T-helper 9 cell (primary cell): ENCODE measurements at places on chromosomes 1 and 21.

DNA sequence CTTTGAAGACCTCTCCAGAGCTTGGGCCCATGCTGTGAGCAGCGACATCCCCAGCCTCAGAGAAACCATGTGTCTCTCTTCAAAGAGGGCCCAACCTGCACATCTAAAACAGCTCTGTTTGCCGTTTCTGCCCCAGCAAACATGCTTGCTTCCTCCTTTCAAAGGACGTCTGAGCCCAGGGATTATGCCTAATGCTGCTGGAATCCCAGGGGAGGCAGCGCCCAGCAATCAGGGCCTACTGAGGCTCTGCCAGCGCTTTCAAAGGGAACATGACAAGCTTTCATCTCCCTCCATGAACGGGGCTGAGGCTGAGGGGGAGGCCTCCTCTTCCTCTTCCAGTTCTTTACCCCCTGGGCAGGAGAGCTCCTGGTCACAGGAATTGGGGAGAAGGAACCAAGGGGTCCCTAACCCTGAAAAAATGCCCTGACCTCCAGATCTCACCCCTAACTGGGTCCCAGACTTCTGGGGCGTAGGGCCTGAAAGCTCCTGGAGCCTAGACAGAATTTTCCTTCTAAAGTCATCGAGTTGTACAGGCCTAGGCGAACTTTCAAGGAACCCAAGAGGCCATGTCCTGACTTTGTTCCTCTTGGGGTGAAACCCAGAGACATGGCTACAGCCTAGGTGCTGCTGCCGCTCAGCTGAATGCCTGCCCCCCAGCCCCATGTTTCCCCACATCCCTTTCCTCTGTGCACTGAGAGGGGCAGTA, 13.4 kb upstream of the ASCL5 start:
- no peak for DNase-seq

DNA sequence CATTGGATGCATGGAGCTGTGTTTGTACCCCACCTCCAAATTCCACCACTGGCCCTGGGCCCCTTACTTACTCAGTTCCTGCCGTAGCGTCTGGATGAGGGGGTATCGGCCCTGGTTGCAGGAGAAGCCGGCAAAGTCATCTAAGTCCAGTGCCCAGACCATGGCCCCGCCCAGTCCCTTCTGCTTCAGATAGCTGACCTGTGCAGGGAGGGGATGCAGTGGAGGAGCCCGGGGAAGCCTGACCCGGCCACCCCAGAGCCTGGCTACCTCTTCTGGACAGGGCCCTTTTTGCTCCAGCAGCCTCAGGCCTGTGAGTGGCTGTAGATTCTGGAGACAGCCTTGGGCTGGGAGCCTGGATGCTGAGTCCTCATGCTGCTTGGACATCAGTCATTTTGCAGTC, 11.8 kb downstream of the CHIT1 start:
- DNase-seq: no peak

GRCh38 chr1:56115701-56116100, 463.7 kb downstream of the PLPP3 start:
- DNase-seq: no peak

- no peak for DNase-seq
Measured at GRCh38 chr21:41715649-41716281, 51.1 kb downstream of the RIPK4 start.

GRCh38 chr21:17585875-17586450, 26.7 kb downstream of the BTG3 start:
- DNase-seq: no peak

GRCh38 chr21:35349376-35350080, 300.4 kb upstream of the RUNX1 start:
- DNase-seq: no peak

- no peak for DNase-seq
Measured at GRCh38 chr1:212718499-212718898, 18.9 kb upstream of the BATF3 start.

GRCh38 chr21:44449473-44450363, 5.6 kb upstream of the LRRC3 start:
- no peak for DNase-seq

- no peak for DNase-seq
Measured at GRCh38 chr1:2347409-2347785, 44.0 kb downstream of the MORN1 start.

DNA sequence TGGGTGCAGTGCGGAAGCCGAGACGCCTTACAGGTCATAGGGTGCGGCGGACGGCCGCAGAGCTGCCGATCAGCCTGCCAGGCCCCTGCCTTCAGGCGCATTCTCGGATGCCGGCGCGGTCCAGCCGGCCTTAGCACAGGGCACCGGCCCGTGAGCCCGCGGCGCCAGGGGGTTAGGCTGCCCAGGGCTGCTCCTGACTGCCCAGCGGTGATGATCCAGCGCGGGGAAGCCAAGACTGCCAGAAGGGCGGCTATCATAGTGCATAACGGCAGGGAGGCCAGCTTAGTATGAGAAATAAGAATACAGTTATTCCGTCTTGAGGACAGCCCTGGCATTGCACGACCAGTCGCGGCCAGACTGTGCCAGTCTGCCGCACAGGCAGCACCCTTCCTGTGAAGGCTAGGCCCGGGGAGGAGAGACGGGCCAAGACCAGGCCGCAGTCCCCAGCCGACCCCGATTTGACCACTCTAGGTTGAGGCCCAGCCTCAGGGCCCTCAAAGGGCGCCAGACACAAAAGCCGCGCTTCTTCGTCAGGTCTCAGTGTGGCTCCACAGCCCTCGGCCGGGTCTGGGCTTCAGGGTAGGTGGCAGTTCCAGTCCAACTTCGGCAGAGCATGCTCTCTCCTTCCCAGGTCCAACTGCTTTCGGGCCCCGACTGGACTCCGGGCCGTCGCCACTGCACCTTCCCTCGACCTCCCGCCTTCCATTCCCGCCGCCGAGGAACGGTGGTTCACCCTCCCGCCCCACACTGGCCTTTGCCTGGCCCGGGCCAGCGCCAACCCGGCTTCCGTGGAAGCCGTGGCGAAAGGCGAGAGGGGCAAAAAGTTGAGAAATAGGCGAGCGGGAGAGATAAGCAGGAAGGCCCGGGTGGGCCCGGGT, 829 bp downstream of the ALX3 start:
- DNase-seq: no peak

GRCh38 chr1:165562571-165562970, 18.8 kb downstream of the LRRC52 start:
- DNase-seq: no peak

GRCh38 chr1:186498695-186499389, 37.9 kb upstream of the PDC start:
- DNase-seq: no peak

DNA sequence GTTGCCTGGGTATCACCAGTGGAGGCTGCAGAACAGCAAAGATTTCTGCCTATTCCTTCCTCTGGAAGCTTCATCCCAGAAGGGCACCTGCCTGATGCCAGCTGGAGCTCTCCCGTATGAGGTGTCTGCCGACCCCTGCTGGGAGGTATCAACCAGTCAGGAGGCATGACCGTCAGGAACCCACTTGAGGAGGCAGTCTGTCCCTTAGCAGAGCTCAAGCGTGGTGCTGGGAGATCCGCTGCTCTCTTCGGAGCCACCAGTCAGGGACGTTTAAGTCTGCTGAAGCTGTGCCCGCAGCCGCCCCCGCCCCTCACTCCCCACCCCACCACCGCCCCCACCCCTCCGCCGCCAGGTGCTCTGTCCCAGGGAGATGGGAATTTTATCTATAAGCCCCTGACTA, 23.1 kb upstream of the HFM1 start:
- no peak for DNase-seq

- no peak for DNase-seq
Measured at GRCh38 chr1:70893381-70893780, 154.2 kb downstream of the PTGER3 start.

- DNase-seq: no peak
Measured at GRCh38 chr1:22801761-22802160, 91.1 kb downstream of the EPHB2 start.

- no peak for DNase-seq
Measured at GRCh38 chr1:233326319-233326718, 1.2 kb upstream of the MAP3K21 start.

DNA sequence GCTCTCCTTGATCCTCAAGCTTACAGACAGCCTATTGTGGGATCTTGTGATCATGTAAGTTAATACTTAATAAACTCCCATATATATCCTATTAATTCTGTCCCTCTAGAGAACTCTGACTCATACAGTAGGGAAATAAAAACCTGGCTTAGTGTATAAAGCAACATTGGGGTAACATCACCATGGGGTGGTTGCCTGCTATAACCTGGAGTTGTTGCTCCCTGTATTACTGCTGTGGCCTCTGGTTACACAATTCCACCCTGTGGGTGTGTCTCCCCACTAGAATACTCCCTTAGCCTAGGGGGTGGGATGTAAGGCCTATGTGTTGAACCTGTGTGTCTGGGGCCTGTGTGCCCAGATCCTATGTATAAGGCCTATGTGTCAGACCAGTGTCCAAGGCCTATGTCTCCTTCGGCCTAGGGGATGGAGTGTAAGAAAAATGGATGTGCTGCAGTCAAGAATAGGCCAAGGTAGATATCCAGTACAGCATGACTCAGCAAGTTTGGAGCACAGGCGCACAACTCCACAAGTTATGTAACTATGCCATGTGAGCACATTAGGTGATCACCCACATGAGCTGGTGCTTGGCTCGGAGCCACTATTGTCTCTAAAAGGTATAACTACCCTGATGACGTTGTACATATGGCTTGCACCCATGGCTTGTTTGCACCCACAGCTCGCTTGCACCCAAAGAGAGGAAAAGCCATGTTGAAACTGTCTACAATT, 96.8 kb upstream of the C1orf21 start:
- DNase-seq: no peak

GRCh38 chr1:147434921-147435320, 106.4 kb upstream of the BCL9 start:
- no peak for DNase-seq

DNA sequence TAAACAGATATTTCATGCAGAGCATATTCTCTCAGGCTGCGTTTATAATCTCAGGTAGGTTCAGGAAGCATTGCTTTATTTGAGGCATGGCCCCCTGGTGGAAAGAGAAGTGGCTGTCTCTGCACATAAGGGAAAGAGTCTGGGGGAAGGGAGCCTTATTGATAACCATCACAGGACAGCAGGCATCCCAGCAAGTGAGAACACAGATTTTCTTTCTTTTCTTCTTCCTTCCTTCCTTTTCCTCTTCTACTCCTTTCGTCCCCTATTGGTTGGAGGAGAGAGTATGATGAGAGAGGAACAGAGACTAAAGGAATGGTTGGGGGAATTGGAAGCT, 21.9 kb downstream of the TSNAX start:
- no peak for DNase-seq

DNA sequence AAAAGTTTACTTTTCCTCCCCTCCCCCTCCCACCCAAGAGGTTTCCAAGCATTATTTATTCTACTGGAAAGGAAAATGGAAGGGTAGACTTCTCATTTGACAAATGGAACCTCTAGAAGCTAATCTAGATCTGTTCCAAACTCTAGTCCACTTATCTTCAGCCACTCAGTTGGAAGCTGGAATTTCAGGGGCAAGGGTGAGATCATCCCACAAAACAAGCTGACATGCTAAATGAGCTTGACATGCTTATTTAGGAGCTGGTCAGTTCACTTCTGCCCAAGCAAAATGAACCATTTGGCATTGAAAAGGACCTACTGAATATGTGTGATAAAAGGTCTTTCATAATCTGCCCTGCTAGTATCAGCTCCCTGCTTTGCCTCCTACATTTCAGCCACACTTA, 5.0 kb downstream of the LRRC41 start:
- no peak for DNase-seq

GRCh38 chr1:198499588-198499987, 40.9 kb downstream of the ATP6V1G3 start:
- no peak for DNase-seq

DNA sequence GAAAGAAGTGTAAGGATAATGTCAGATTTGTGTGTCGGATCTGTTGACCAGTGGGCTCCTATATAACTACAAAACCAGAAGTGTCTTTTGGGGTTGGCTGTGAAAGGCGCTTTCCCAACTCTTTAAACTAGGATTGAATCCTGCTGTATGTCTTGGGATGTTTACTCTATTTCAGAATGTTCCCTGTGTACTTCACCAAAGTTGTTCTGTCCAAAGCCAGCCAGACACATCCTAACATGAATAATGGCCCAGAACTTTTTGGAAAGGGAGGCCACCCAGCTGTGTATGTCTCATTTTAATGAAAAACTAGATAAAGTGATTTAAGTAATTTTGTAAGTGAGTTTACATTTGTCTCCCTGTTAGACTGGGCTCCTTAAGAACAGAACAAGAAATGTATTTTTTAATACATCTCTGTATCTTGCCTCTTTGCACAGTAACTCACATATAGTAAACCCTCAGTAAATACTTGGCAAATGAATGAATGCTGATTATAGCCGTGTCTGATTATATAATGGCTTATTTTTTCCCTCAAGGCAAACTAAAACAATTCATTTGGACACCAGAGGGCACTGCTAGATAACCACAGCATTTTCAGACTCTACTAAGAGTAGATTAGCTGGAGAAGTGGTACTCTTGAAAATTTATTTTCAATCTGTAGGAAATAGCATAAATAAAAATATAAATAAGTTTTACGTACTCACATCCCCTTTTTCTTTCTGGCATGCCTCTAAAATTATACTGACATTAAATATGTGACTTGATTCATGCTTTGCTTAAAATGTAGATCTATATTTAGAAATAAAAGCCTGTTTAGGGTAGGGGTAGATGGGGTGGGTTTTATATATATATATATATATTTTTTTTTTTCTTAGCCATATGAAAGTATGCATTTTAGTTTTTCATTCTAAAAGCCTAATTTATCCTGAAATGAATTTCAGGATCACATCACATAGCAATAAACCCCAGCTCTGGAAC, 23.8 kb downstream of the TSEN15 start:
- DNase-seq: no peak

- DNase-seq: no peak
Measured at GRCh38 chr1:193213998-193214397, 27.6 kb upstream of the B3GALT2 start.

GRCh38 chr1:198387587-198387986, 152.9 kb downstream of the ATP6V1G3 start:
- no peak for DNase-seq

DNA sequence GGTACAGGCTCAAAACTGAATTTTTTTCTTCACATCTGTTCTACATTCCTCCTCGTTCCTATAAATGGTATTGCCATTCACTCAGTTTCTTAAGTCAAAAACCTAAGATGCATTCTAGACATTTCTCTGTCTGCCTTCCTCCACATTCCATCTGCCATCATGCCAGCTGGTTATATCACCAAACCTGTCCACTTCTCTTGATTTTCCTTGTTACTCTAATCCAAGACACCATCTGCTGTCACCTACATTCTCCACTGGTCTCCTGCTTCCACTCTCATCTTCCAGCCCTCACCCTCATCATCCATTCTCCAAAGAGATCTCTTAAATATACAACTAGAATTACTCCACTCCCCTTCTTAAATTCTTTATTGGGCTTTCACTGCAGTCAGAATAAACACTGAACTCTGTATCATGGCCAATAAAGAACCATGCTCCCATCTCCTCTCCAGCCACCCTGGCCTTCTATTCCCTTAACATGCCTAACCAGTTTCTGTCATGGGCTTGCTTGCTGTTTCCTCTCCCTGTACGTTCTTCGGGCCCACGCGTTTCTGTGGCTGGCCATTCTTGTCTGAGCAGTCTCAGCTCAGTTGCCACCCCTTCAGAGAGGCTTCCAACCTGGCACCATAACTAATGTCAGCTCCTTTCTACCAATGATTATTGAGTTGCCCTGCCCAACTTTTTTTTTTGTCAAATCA, 278.3 kb downstream of the ST6GALNAC3 start:
- DNase-seq: no peak

- DNase-seq: no peak
Measured at GRCh38 chr1:43878440-43878839, 55.2 kb upstream of the ARTN start.

- DNase-seq: no peak
Measured at GRCh38 chr1:211548321-211549091, 30.5 kb downstream of the SLC30A1 start.

GRCh38 chr1:7103361-7103782, 318.1 kb downstream of the CAMTA1 start:
- DNase-seq: no peak

- no peak for DNase-seq
Measured at GRCh38 chr1:153968408-153968807, 706 bp downstream of the CREB3L4 start.
